ENCODE measurements at places on chromosomes 12 and 14.

DNA sequence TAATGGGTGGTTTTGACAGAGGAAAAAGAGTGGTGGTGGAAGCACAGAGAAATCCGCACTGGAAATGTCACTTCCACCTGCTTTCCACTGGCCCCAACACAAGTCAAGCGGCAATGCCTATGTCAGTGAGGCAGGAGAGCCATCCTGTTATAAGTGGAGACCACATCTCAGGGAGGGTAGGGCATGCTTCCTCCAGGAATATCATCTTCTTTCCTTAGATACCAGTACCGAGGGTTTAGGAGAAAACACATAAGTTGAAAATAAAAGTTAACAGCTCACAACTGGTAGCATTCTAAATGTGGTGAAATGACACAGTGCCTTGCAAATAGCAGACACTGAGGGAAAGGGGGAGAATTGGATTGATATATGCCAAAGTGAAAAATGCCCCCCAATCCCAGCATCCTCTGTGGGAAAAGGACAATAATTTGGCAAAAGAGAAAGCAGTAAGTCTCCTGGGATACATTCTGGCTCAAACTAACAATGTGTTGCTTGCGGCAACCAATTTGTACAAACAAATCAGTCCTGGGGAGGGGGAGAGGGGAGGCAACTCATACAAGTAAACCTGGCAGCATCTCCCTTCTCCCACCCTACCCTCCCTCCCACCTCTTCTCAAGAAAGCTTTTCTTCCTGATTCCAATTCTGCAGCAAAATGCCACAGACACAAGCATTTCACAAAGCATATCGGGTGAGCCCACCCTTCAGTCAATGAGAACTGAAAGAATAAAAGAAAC is 57.1 kb downstream of the STON2 start:
- no peak for DNase-seq

DNA sequence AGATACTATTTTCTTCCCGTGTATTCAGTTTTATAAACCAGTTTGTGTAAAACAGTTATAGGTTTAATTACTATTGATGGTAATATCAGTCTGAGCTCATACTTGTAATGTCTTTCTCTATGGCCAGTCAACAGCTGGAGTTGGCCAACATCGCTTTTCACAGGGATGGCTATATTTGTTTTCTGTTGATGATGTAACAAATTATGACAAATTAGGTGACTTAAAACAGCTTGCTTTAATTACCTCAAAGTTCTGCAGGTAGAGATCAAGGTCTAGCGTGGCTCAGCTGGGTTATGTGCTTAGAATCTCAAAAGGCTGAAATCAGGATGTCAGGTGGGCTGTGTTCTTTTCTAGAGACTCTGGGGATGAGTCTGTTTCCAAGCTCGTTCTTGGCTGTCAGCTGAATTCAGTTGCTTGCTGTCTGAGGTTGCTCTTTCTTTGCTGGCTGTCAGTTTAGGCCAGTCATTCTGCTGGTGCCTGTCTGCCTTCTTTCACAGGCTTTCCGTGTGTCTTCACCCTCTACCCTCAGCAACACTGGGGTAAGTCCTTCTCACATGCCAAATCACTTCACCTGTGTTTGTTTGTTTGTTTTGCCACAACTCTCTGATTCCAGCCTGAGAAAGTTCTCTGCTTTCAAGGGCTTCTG is 370.2 kb upstream of the E2F7 start:
- no peak for DNase-seq

- DNase-seq = no peak
Observed at GRCh38 chr12:93007544-93007943, 78.4 kb upstream of the EEA1 start.

DNA sequence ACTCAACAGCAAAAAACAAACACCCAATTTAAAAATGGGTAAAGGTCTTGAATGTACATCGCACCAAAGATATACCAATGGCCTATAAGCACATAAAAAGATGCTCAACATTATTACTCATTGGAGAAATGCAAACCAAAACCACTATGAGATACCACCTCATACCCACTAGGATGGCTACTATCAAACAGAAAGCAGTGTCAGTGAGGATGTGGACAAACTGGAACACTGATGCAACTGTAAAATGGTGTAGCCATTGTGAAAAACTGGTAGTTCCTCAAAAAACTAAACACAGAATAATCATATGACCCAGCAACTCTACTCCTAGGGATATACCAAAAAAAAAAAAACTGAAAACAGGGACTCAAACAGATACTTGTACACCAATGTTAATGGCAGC is 49.3 kb downstream of the CDK17 start:
- DNase-seq = no peak

- no peak for DNase-seq
Observed at GRCh38 chr12:101078536-101079285, 131.3 kb downstream of the SLC5A8 start.

- DNase-seq = no peak
Observed at GRCh38 chr14:68444449-68445168, 348.3 kb downstream of the ZFP36L1 start.

Measured in NCI-H1930 (cell line).